ENCODE measurements at places on chromosomes 3 and 15. TPM values are rescaled to one million over a fixed set of nuclear protein-coding genes. Genes with fewer than 3 reads are reported as not detected.

- DNase-seq: no peak
Measured at GRCh38 chr3:107514453-107514852, 8.3 kb upstream of the BBX start.

GRCh38 chr3:23888617-23889228 lies 28.1 kb downstream of the NKIRAS1 start:
- peak; percentile 33 for DNase-seq

DNA sequence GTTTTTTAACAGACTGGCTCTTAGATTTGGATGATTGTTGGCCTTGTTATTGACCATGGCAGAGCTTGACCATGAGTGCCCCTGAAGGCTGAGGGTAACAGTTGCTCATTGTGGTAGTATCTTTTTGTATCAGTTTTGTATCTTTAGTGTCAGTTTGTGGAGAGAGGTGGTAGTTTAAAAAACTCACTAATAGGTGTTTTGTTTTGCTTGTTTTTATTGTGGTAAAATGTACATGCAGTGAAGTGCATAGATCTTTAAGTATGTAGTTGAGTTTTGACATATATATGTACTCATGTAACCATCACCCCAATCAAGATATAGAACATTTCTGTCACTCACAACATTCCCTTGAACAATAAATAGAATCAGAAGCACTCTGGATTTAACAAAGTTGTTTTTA lies 9.8 kb downstream of the GMPS start:
- no peak for DNase-seq

- DNase-seq: no peak
Measured at GRCh38 chr3:106033654-106034053, 164.8 kb upstream of the CBLB start.

DNA sequence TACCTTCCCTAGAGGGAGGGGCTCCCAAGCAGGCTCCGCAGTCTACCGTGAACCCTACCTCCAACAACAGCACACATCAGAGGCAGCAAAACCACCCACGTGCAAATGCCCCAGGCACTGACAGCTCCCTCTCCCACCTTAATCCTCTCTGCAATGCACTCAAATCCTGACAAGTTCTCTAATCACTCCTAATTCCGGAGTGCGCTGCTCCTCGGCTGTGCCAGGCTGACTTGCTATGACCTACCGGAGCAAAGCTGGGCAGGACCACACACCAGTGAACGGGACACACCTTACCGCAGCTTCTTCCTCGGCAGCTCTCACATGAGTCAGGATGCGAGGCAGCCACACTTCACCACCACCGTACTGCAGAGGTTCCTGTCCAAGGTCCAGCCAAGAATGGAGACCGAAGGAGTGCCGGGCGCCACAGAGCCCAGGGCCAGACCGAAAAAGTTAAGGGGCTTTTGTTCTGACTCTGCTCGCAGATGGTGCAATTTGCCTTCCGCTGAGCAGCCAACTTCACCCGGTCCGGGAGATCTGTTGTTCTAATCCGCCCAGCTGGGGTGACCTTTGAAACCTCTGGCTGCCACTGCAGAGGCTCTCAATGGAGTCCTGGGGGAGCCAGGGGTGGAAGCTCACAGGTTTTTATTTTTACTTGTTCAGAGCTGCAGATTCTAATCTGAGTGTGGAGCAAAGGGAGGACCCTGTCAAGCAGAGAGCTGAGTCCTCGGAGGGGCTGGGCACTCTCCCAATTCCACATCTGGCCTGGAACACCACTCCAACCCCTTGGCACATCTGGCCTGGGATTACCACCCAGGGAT lies 84.4 kb downstream of the MYLK start:
- no peak for DNase-seq

DNA sequence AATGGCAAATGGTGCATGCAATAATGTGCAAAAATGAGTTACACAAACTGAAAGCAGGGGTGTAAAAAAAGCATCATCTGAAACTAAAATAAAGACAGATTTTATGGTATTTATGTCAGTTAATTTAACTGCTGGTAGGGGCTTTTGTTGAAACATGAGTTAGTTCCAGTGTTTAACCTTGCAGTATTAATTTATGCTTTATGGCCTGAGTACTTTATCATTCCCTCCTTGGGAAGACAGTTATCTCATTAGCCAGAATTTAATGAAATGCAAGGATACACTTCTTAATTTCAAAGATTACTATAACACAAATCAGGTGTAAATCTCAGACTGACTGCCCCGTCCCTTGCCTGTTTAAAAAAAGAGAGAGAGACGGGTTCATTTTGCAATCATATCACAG lies 240.1 kb upstream of the MEIS2 start:
- DNase-seq: no peak

DNA sequence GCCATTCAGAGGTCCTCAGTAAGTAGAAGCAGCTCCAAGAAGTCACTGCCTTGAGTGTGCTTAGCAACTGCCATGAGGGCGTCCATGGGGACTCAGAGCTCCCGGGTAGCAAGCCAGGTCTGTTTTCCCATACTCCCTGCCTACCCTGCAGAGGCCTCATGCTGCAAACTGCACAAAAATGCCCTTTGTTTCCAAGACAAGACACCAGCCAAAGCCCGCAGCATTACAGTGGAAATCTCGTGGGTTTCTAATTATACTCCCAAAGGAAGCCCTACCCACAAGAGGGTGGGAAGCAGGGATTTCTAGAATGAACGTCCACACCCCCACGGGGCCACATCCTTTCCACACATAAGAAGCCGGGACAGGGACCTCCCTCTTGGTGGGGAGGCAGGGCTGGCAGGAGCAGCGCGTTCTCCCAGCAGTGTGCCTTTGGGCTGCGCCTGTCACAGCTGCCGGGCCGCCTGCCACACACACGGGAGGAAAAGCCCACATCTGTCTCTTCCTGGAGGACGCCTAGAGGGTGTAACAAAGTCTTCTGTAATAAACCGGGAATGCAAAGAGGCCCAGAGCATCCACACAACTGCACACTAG lies 31.1 kb downstream of the FAM174B start:
- no peak for DNase-seq

- DNase-seq: peak; percentile 54
Measured at GRCh38 chr3:139202226-139202958, 141.4 kb upstream of the MRPS22 start.

- DNase-seq: no peak
Measured at GRCh38 chr15:31271711-31272557, 54.7 kb upstream of the KLF13 start.

GRCh38 chr3:101148001-101148400 lies 154.8 kb upstream of the ABI3BP start:
- DNase-seq: no peak

Gene JMJD7
- total RNA-seq: 13.5 TPM

Gene IVD
- 65.6 TPM for total RNA-seq

Gene LIPC
- not detected for total RNA-seq

Gene SHC4
- 0.44 TPM for total RNA-seq

Gene PRSS50
- total RNA-seq: not detected

Gene CHRD
- total RNA-seq: 8.0 TPM

Gene IGSF10
- 0.02 TPM for total RNA-seq

Gene TLR9
- 0.15 TPM for total RNA-seq

All from HCT116 (cell line).